Gastrocnemius medialis (tissue), 4 donors: ENCODE measurements at places on chromosomes 2 and 18. TPM values are rescaled to one million over a fixed set of nuclear protein-coding genes. Genes with fewer than 3 reads are reported as not detected.
A peak's percentile ranks its signal among the peaks of the same experiment; 100 is the strongest.

DNA sequence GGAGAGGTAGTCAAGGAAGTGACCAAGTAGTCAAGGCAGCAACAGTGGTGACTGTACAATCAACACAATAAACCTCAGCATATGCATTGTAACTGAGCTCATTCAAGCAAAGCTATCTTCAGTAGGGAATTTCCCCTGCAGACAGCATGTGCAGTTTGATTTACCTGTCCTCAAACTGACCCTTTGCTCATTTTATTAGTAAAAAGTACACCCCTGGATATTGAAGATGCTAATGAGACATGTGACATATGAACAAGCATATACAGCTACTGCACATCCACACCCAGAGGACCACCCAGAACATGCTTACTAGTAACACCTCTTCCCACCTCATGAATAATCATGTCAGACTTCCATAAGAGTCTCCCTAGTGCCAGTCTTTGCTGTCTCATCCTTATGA, 15.4 kb downstream of the C2orf81 start:
- no peaks in the 10 kb centered on the region for H3K4me1 ChIP-seq
- no peaks in the 10 kb centered on the region for H3K36me3 ChIP-seq
- H3K27ac ChIP-seq, result no peak overlapping the region
- H3K27me3 ChIP-seq, result peaks cover 3% of the 10 kb centered on the region
- H3K4me3 ChIP-seq, result no peak overlapping the region
- DNase-seq, result no peak

DNA sequence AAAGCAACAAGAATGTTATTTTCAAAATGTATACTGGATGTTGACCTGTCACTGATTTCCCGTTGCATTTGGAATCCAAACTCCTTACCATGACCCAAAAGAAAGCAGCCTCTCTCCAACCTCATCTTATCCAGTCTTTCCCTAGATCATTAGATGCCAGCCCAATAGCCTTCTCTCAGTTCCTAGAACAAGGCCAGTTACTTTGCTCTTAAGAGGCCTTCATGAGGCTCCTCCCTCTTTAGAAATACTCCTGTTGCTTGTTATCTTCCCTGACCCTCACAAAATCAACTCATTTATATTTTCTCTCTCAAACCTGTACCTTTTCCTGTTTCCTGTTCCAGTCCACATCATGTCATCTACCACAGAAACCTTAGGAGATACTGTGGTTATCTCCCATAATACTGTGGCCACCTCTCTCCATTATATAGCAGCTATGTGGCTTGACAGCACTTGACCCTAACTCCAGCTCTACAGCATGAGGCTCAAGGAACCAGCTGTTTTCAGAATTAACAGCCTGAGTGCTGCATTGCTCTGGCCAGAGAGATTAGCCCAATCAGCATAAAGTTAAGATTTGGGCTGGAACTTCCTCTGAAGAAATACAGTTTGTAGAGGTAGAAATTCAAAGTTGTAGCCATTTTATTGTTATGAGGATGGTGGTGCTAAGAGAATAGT, 22.8 kb downstream of the SRBD1 start:
- no peak for DNase-seq
- no peaks in the 10 kb centered on the region for H3K27me3 ChIP-seq

DNA sequence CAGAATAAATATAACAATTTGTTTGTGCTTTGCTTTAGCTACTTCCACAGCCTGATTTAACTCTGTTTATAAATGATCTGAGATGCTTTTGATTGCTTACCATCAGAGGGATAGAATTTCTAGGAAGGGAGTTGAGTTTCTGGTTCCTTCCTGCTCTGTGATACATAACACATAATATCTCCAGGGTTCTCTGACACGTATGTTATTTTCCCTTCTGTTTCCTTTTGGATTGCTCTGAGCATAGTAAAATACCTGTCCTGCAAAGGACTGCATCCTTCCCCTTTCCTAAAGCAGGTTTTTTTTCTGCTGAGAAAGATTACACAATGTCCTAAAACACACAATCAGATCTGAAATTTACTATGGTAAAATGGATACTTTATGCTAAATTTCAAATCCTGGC, 76.1 kb downstream of the CABYR start:
- DNase-seq, result no peak
- peak overlapping the region; percentile 78 for H3K27ac ChIP-seq
- no peaks in the 10 kb centered on the region for H3K36me3 ChIP-seq
- no peaks in the 10 kb centered on the region for H3K27me3 ChIP-seq

DNA sequence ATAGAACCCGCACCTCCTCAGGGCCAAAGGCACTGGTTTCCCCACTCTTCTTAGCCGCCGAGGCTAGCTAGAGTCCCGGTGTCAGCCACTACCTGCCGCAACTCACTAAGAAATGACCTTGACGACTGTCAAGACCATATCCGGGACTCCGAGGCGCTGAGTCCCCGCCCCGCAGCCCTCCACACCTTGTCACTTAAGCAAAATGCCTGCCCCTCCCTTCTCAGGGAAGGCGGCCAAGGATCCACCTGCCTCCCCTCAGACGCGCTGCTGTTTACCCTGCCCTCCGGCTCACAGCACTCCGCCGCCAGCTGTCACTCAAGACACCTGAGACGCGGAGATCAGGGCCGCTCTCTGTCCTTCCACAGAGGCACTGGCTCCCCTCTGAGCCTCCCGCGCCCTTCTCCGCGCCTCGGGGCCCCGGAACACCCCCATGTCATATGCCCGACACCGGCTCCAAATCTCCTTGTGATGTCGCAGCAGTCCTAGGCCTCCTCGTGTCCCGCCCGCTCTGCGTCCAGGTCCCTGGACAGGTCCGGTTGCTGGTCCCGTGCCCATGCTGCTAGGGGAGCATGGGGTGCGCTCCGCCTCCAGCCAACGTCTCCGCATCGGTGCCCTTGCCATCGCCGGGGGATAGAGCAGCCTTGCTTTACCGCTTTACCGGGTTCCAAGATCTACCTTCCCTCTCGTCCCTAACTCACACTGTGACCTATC, 32.5 kb upstream of the REG3G start:
- H3K4me1 ChIP-seq, result peaks cover 9% of the 10 kb centered on the region
- no peak for DNase-seq
- H3K27ac ChIP-seq, result no peak overlapping the region
- H3K36me3 ChIP-seq, result no peaks in the 10 kb centered on the region
- H3K4me3 ChIP-seq, result no peak overlapping the region

- DNase-seq, result no peak
- peaks cover 4% of the 10 kb centered on the region for H3K4me1 ChIP-seq
- H3K27me3 ChIP-seq, result no peaks in the 10 kb centered on the region
- H3K36me3 ChIP-seq, result no peaks in the 10 kb centered on the region
Observed at GRCh38 chr2:47134386-47135090, 20.6 kb downstream of the STPG4 start.

Gene SPC25
- not detected for total RNA-seq

Gene CD302
- 7.1 TPM for total RNA-seq

Gene NT5C1B
- not detected for total RNA-seq

Gene CD207
- not detected for total RNA-seq
